CD8-positive, alpha-beta memory T cell (primary cell): ENCODE measurements at places on chromosomes 3 and 15.

GRCh38 chr3:18556503-18557135 is 131.5 kb upstream of the SATB1 start:
- DNase-seq = peak; percentile 60

- no peak for DNase-seq
Measured at GRCh38 chr3:192515664-192516045, 211.7 kb downstream of the FGF12 start.

GRCh38 chr15:45251888-45252287 is at the start of gene SLC28A2:
SLC28A2 (plus strand) TSS chr15:45252234; CDS start chr15:45253216, 982 bp downstream.
- DNase-seq = no peak

DNA sequence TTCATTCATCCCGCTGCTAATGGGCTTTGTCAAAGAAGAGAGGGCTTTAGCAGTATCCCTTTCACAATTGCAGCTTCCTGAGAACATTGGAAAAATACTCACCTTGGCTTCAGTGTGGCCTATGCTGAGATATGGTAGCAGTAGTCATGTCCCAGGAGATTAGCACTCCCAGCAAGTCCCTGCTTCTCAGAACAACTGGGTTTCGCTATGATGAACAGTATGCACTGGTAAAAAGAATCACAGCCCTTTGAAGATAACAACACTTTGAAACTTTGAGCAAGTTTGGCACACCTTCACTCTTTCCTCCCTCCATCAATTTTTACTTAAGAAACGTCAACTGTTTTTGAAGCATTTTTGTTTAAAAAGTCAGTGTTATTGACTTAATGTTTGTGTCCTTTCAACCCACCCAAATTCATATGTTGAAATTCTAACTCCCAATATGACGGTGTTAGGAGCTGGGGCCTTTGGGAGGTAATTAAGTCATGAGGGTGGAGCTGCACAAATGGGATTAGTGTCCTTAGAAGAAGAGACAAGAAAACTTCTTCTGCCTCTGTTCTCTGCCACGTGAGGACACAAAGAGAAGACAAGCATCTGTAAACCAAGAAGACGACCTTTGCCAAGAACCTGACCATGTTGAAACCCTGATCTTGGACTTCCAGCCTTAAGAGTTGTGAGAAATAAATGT is 17.8 kb upstream of the PLSCR4 start:
- no peak for DNase-seq
